Left forelimb (tissue), 1 donor: ENCODE measurements at places on chromosomes 16 and 17.

GRCh38 chr16:29977063-29977825 lies 3.6 kb downstream of the TAOK2 start:
- DNase-seq: peak; percentile 53

GRCh38 chr16:9836118-9836736 lies 346.0 kb downstream of the GRIN2A start:
- DNase-seq: no peak

GRCh38 chr17:57971572-57971971 lies 16.4 kb upstream of the CUEDC1 start:
- DNase-seq: no peak

DNA sequence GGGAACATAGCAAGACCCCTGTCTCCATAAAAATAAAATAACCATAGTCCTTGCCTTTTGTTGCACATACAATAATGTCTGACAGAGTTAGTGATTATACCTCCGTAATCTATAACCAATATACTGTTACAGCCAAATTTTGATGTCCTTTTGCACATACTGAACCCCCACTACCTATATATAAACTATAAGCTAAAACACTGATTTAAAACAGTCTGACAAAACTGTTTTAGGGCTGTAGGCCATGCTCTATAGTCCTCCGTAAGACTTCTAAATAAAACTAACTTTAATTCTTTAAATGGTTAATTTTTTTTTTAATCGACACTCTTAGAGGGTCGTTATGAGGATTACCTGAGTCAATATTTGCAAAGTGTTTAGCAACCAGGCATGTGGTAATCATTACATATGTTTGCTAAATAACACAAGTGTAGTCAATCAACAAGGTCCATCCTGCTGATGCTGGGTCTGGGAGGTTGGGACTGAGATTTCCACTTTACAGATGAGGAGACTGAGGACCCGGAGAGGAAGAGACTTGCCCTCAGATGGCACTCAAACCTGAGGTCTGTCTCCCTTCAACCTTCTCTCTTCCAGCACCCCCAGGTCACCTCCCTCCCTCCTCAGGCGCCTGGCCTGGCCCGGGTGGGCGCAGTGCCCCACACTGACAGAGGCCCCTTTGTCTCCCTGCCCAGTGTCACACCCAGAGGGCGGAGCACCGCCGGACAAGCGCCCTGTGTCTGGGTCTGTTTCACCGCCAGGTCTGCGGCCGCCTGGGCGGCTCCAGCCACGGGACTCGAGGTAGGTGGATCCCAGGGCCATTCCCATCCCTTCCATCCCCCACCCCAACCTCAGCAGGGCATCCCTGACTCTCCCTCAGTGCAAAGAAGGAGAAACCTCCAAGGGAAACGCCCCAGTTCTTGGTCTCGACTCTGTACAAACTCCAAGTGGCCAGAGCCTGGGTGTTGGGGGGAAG lies 10.3 kb downstream of the ZNF385C start:
- DNase-seq: no peak

DNA sequence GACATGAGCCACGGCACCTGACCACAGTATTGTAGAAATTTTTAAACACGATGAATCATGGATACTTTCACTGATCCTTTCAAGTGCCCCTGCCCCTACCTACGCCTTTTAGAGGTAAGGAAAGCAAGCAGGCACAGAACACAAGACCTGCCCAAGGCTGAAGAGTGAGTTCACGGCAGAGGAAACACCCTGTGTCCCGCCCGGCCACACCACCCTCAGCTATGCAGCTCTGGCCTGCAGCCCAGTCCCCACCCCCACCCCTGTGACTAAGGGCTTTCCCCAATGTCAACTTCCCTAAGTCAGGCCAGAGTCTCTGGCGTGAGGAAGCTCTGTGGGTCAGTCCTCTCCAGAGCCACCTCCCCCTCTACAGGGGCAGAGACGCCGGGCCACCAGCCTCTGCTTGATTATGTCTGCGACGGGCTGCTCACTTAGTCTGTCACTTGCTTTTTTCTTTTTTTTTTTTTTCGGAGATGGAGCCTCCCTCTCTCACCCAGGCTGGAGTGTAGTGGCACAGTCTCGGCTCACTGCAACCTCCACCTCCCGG lies 8.4 kb downstream of the SLC16A5 start:
- no peak for DNase-seq

- no peak for DNase-seq
These were observed 3.4 kb downstream of the MT1G start for GRCh38 chr16:56664506-56664905.

- DNase-seq: no peak
These were observed 13.2 kb upstream of the ASGR1 start for GRCh38 chr17:7192271-7192937.

DNA sequence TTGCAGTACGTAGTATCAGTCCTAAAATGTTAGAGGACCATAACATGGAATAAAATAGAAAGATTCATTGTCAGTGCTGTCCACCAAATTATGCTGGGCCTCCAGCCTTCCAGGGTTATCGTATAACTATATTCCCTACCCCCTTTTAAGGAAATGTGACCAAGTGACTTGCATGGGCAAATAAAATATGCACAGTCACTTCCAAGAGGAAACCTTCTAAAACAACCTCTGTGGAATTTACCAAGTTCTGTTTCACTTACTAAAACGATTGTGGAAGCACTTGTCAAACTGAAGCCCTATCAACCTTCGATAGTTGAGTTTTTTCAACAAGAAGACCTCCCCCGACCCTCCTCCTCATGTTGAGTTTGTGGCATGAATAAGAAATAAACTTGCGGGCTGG lies 345.4 kb upstream of the C16orf82 start:
- DNase-seq: no peak

- no peak for DNase-seq
These were observed 53.0 kb downstream of the ELAC2 start for GRCh38 chr17:12964840-12965239.

GRCh38 chr16:20735490-20735889 lies 6.1 kb downstream of the THUMPD1 start:
- DNase-seq: no peak

DNA sequence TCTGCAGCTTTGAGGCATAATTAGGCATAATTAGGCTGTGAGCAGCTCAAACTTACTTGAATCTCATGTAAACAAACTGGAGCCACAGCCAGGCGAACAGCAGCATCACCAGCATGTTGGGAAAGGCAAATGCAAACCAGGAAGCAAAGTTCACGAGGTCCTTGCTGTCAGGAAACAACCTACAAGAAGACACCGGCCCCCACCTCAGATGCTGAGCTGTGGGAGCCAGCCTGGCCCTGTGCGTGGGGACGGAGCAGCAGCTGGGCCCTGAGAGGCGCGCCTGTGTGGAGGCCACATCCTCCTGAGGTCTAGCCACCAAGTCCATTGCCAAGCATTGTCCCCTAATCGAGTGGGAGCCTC lies 12.2 kb downstream of the SLC13A5 start:
- DNase-seq: no peak

GRCh38 chr16:353404-354290 lies 1.1 kb upstream of the AXIN1 start:
- no peak for DNase-seq

GRCh38 chr16:79845033-79845733 lies 244.6 kb upstream of the MAF start:
- no peak for DNase-seq

GRCh38 chr16:23092801-23093117 lies 56.5 kb downstream of the USP31 start:
- no peak for DNase-seq

DNA sequence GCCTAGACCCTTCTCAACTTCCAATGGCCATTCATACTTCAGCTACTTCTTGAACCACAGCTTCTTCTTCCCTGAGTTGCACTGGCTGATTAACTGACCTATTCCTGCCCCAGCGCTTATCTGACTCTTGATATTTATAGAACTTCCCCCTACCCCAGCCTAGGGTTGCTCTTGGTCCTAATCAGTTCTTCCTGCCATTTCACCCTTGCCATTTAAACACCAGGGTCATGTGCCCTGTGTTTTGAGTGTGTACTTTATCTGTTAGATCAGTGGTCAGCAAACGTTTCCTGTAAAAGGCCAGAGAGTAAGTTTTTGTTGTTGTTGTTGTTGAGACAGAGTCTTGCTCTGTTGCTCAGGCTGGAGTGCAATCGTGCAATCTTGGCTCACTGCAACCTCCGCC lies 82.4 kb upstream of the COX10 start:
- no peak for DNase-seq

- no peak for DNase-seq
These were observed 1.6 kb downstream of the ZNF598 start for GRCh38 chr16:2008009-2008526.

- no peak for DNase-seq
These were observed 6.4 kb upstream of the LGALS3BP start for GRCh38 chr17:78986048-78986648.

- no peak for DNase-seq
These were observed 301.8 kb downstream of the CPPED1 start for GRCh38 chr16:12501707-12502457.

DNA sequence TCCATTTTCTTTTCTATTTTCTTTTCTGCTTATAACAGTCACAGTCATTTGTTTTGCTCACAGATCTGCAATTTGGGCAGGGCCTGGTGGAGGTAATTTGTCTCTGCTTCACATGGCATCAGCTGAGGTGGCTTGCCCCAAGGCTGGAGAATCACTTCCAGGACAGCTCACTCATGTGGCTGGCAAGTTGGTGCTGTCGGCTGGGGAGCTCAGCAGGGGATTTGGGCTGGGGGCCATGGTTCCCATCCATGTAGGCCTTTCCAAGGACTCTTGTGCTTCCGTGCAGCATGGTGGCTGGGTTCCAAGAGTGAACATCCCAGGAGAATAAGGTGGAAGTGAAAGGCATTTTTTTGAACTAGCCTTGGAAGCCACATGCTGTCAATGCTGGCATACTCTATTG lies 85.7 kb downstream of the MGAT5B start:
- DNase-seq: no peak

DNA sequence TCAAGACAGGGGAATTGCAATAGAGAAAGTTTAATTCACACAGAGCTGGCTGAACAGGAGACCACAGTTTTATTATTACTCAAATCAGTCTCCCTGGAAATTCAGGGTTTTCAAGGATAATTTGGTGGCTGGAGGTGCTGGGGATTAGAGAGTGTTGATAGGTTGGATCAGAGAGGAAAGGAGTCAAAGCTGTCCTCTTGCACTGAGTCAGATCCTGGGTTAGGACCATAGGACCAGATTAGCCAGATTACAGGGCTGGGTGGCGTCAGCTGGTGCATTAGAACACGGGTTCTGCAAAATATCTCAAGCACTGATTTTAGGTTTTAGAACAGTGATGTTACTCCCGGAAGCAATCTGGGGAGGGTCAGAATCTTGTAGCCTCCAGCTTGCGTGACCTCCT lies 1.8 kb upstream of the NSMCE1 start:
- DNase-seq: no peak

DNA sequence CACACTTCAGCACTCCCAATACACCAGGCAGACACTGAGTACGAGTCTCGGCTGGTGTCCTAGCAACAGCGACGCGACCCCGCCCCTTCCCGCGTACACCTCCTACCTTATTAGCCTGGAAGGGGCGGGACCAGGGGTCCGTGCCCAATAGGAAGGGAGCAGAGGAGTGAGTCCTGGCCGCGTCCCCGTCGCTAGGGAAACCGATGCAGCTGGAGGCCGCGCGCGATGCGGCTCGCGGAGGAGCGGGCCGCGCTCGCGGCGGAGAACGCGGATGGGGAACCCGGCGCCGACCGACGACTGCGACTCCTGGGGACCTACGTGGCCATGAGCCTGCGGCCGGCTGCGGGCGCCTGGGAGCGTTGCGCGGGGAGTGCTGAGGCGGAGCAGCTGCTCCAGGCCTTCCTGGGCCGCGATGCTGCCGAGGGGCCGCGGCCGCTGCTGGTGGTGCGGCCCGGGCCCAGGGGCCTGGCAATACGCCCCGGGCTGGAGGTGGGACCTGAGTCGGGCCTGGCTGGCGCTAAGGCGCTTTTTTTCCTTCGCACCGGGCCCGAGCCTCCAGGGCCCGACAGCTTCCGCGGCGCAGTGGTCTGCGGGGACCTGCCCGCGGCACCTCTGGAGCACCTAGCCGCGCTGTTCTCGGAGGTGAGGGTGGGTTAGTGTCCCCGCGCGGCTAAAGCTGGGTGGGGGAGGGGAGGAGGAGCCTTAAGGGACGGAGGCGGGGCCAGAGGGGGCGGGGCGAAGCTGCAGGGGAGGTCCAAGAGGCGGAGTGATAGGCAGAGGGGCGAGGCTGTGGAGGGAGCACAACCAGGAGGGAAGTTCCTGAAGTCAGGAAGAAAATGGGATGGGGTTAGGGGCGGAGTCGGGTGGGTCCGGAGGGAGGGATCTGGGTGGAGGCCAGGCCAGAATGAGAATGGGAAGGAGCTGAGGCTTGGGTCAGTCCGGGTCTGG lies at the start of gene DNAH9:
TSS of gene DNAH9 (plus strand) at position 197 of the 948 bp plus-strand sequence. CDS start at position 226, 29 bp downstream.
- DNase-seq: peak; percentile 95

GRCh38 chr17:82400206-82400605 lies 17.9 kb upstream of the HEXD start:
- no peak for DNase-seq

DNA sequence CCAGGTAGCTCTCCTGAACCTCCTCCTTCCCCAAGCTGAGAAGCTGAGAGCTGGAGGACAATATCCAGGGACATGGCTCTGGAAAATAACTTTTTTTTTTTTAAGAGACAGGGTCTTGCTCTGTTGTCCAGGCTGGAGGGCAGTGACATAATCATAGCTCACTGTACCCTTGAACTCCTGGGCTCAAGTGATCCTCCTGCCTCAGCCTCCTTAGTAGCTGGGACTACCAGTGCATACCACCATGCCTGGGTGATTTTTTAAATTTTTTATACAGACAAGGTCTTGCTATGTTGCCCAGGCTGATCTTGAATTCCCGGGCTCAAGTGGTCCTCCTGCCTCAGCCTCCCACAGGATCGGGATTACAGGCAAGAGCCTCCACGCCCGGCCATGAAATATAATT lies 6.2 kb downstream of the SLC46A1 start:
- no peak for DNase-seq

- DNase-seq: no peak
These were observed 267.1 kb upstream of the ASIC2 start for GRCh38 chr17:33560165-33560564.

DNA sequence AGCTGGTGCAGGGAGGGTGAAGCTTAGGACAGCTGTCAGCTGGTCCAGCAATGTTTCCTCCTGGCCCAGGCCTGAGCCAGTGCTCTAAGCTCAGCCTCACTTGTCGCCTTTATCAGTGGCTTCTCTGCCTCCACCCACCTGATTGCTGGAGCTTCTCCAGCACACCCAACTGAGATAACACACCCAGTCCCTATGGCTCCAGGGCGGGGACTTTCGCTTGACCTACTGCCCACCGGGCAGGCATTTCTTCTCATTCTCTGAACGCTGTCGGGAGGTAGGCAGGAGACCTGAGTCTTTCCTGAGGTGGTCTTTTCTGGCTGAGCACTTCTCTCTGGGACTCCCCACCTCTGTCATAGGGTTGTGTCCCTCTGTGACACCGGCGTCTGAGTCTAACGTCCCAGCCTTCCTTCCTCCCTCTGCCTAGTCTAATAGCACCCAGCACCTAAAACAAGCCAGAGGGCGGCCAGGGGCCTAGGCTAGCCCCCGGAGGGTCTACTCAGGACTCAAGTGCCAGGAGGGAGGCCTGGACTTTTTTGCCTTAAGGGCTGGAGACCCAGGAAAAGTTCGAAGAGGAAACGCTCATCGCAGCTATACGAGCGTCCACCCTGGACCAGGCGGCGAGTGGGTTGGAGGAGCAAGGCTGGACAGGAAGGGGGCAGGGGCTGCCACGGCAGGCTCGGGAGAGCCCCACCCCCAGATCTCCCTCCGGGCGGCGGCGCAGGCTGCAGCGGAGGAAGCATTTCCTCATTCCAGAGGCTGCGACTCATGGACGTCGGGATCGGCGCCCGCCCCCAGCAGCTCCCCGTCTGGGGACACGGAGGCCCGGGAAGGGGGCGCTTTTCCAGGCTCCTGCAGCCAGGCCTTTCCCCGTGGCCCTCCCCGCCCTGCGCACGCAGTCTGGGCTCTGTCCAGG lies 756 bp downstream of the TAX1BP3 start:
- peak; percentile 96 for DNase-seq

- DNase-seq: no peak
These were observed 30.4 kb downstream of the ABCC1 start for GRCh38 chr16:15979801-15980200.
